ENCODE measurements at places on chromosomes 13 and 19.

- peak; percentile 19 for DNase-seq
Observed at GRCh38 chr13:100608906-100609305, 20.3 kb upstream of the GGACT start.

DNA sequence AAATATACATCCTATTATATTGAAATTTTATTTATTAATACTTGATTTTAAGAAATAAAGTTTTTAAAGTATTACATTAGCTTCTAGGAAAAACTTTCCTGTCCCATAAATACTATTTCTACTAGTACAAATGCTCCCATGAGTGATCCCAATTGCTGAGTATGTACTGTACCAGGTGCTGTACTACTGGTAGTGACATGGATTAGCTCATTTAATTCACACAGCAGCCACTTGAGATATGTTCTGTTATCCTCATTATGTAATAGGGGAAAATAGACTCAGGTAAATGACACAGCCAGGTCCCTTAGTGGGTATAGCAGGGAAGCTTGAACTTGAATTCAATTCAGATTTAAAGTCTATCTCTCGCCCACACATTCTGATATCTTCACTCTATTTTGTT is 363.1 kb downstream of the FGF14 start:
- no peak for DNase-seq

- DNase-seq: no peak
Observed at GRCh38 chr13:40779796-40780285, 8.9 kb upstream of the MRPS31 start.

DNA sequence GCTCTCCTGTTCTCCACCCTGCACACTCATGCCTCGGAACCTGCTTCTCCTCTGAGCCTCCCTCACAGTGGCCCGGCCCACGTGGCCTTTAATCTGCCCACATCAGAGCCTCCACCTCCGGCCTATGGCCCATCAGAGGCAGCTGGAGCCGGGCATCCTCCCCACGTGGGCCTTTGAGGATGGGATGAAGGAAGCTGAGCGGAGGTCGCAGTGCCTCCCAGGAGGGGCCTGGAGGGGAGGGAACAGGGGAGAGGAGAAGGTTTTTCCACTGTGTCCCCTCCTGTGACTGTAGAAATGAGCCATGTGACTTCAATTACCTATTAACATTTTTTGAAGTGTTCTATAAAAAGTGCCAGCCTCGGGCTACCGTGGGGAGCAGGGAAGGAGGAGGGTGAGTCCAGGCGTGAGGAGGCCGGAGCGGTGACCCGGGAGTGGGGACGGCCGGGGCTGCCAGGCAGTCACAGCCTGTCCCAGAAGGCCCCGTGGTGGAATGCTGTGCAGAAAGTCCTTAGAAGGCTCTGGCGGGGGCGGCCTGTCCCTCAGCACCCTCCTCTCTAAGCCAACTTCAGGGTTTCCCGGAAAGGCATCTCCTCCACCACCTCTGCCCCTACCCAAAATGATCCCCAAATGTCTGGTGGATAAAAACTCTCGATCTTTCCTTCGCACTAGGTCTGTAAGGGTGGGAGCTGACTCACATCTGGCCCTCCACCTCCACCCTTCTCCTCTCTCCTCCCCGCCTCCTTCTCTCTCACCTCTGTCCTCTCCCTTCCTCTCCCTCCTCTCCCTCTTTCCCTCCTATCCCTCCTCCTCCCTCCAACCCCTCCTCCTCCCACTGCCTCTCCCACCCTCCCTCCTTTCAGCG is 24.8 kb upstream of the SLC1A5 start:
- no peak for DNase-seq

Measured in stimulated activated naive CD8-positive, alpha-beta T cell treated with anti-CD3 and anti-CD28 coated beads, Interleukin-15, Interleukin-2, amounts not matched to agents 100 U/mL and 50 U/mL, for 24 hours (primary cell).